Stimulated activated CD4-positive, alpha-beta T cell treated with anti-CD3 and anti-CD28 coated beads, Interleukin-12 subunit alpha, Interleukin-12 subunit beta, amount 100 ng/mL, for 48 hours (primary cell): ENCODE measurements at places on chromosomes 3 and 15.

DNA sequence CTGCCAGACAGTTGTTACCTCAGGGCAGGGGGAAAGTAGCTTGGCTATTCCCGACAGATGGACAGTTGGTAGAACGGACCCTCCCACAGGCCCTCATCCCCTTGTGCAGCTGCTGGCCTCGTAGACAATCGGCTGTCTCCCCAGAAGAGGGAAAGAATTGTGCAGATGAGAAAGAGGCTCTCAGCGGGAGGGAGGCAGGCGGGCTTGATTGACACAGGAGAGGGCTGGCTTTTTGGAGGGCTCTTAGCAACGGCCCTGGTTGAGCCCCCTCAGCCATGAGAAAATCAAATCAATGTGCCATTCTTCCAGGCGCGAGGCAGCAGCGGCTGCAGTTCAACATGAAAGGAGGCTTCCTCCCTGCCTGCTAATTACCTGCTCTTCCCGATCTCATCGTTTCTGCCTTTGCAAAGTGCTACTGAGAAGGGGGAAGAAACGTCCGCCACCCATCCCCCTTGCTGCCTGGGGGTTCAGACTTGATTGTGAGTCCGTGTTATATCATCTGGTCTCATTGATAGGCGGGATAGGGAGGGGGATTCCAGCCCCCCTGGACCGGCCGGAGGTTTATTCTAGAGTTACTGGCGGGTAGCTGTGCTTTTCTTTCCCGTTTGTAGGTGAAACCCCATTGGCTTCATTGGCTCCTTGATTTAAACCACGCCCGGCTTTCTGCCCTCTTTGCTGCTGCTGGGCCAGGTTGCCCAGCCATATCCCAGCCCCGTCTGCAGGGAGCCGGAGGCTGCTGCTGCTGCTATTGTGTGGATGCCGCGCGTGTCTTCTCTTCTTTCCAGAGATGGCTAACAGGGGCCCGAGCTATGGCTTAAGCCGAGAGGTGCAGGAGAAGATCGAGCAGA is at the start of gene TAGLN3:
Gene TAGLN3 (plus strand): TSS at position 287 of the 848 bp plus-strand sequence. CDS start 501 bp downstream, at position 788.
- DNase-seq: no peak

- no peak for DNase-seq
Observed at GRCh38 chr15:62291262-62291661, 126.2 kb upstream of the C2CD4B start.

- DNase-seq: no peak
Observed at GRCh38 chr3:45826321-45826720, 15.6 kb downstream of the LZTFL1 start.

DNA sequence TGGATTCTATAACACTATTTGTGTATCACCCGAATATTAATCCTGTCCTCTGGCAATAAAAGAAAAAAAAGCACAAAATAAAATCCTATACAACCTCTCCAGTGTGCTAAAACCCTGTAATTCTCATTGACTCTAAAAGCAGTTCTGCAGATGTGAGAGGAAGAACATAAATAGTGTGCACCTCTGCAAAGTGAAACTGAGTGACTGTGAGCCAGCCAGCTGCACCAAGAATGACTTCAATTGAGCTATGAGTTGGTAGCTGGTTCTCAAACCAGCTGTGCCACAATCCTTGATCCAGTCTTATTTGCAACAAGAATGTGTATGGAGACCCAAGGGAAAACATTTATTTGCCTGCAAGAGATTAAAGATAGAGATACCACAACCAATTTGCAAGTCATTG is 31.2 kb upstream of the COL8A1 start:
- DNase-seq: no peak

GRCh38 chr3:66485291-66485968 is 15.4 kb downstream of the LRIG1 start:
- no peak for DNase-seq

GRCh38 chr3:145124900-145125678 is 1035.9 kb downstream of the PLOD2 start:
- no peak for DNase-seq

DNA sequence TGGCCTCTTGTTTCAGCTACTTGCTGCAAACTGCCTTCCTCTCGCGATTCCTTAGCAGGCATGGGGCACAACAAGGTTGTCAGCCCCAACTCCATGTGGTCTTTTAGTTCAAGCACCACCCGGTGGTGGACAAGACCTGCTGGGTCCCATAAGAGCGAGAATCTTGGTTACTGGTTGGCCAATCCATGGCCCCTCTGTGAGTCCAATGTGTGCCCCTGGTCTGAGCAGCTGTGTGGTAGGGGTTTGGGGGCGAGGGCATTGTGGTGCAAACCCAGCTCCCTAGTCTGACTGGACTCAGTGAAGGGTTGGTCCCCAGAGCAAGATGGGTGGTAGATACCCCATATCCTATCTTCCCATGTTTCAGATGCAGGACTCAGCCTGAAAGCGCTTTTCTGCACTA is 48.8 kb downstream of the MESD start:
- no peak for DNase-seq
